ENCODE measurements at places on chromosomes 5 and 9.

DNA sequence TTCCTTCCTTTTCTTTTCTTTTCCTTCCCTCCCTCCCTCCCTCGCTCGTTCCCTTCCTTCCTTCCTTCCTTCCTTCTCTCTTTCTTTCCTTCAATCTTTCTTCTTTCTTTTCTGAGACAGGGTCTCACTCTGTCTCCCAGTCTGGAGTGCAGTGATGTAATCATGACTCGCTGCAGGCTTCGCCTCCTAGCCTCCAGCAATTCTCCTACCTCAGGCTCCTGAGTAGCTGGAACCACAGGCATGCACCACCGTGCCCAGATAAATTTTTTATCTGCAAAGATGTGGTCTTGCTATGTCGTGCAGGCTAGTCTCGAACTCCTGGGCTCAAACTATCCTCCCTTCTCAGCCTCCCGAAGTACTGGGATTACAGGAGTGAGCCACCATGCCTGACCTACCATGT, 81.4 kb downstream of the SPATA31C2 start:
- no peak for DNase-seq

- DNase-seq = peak; percentile 73
Observed at GRCh38 chr9:95127249-95128176, 190.0 kb downstream of the FANCC start.

DNA sequence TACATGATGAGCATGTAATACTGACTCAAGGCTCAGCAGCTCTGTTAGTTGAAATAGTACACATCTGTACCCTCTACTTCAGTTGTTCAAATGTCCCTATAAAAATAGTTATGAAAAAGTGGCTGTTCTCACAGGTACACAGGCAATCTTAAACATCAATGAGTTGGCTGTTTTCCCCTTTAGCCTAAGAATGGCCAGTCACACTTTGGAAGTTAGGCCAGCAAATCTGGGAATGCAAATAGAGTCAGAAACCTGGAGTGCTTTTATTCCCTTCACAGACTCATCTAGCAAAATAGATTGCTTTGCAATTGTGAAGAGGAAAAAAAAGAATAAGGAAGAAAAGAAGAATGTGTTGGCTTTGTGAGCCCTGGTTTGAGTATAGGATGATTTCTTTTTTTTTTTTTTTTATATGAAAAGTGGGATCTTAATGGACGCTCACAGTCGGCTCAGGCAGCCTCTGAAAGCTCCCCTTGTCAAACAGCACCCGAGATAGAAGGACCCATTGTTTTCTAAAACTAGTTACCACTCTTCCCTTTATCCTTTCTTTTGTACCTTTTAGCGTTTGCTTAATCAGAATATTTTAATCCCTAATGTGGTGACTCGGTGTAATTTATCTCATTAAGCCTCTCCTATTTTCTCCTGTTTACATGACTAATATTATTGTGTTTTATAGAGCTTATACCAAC, 27.9 kb upstream of the TLE1 start:
- no peak for DNase-seq

GRCh38 chr9:134494905-134495304, 146.7 kb upstream of the COL5A1 start:
- no peak for DNase-seq

DNA sequence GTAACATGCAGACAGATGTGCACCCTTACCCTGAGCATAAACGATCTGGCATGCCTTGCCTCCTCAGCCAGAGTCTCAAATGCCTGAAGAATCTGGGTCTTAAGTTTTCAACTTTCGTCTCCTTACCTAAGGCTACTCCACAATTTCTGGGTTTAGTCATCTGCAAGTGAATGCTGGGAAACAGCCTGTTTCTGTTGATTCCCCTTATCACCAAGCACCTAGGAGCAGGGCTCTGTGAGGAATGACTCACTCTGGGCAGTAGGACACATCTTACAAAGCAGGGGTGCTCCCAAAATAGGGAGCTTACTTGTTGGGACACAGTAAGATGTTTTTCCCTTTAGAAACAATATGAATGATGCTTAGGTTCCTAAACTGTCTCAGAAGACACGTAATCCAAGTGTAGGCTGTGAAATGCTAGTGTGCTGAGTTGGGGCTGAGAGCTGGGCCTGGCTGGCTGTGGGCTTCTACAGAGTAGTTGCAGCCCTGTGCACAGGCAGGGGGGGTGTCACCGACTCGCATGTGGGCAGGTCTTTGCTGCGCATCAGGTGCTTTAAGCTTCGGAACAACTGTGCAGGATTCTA, 58.0 kb downstream of the DAP start:
- DNase-seq = no peak
